Activated naive CD4-positive, alpha-beta T cell (primary cell): ENCODE measurements at places on chromosomes 7 and 10.
A peak's percentile ranks its signal among the peaks of the same experiment; 100 is the strongest.

- no peak for DNase-seq
Observed at GRCh38 chr7:96388166-96388565, 66.3 kb upstream of the SLC25A13 start.

GRCh38 chr10:132708936-132709335 is 77.0 kb downstream of the NKX6-2 start:
- no peak for DNase-seq

GRCh38 chr10:69696073-69696731 is 66.2 kb downstream of the FAM241B start:
- no peak for DNase-seq

DNA sequence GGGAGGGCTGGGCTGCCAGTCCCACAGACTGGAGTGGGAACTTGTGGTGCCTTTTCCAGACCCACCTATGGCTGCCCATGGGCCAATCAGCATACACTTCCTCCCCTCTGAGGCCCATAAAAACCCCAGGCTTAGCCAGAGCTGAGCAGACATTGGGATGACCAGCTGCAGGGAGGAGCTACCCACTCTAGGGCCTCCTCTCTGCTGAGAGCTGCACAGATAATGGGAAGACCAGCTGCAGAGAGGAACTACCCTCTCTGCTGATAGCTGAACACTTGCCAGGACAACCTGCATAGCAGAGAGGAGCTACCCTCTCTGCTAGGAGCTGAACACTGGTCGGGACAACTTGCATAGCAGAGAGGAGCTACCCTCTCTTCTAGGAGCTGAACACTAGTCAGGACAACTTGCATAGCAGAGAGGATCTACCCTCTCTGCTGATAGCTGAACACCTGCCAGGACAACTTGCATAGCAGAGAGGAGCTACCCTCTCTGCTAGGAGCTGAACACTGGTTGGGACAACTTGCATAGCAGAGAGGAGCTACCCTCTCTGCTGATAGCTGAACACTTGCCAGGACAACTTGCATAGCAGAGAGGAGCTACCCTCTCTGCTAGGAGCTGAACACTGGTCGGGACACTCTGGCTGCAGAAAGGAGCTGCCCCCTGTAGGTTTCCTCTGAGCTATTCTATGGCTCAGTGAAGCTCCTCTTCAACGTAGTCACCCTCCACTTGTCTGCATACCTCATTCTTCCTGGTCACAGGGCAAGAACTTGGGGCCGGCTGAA is 88.3 kb upstream of the CACUL1 start:
- DNase-seq = no peak

GRCh38 chr7:94514140-94514889 is 4.7 kb downstream of the CASD1 start:
- no peak for DNase-seq

GRCh38 chr10:11145495-11145855 is 127.8 kb downstream of the CELF2 start:
- peak; percentile 7 for DNase-seq

GRCh38 chr7:50287129-50287528 is 17.4 kb upstream of the IKZF1 start:
- DNase-seq = no peak

- no peak for DNase-seq
Observed at GRCh38 chr7:2063563-2064260, 169.0 kb downstream of the MAD1L1 start.

DNA sequence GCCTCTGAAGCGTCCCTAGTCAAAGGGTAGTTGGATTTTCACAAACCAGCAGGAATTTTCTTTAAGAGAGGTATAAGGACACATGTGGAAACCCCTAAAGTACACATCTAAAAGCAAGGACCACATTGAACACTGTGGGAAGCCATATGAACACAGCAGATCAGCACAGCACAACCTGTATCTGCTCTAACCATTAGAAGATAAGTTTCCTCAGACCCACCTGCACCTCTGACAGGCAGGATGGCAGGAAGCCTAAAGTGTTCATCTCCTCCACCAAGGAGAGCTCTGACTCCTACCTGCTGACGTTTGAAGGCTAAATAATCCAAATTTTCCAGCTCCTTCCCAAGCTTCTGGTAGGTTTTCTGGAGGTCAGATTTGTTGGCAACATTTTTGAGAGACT is 174.4 kb downstream of the CTNNA3 start:
- no peak for DNase-seq

DNA sequence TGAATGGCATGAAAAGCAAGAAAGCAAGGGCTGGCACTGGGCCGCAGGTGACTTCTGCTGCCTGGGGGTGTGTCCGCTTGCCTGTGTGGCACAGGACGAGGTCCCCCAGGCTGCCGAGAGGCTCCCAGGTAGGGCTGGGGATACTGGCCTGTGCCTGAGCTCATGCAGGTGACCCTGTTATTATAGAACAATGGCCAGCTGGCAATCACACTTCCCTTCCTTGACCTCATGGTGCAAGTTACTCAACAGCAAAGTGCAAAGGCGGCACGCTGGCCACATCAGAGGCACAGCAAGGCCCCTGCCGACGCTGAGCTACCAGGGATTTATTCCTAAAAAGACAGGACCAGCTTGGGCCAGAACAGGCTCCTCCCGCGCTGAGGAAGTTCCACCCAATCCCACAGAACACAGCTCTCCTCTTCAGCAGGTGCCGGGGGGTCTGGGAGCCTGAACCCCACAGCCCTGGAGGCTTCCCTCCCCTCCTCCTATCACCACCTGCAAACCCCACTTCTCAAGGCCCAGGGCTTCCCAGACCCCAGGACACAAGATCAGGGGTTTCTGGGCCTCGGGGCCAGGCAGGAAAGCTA is 1.4 kb upstream of the ADAM8 start:
- DNase-seq = no peak

DNA sequence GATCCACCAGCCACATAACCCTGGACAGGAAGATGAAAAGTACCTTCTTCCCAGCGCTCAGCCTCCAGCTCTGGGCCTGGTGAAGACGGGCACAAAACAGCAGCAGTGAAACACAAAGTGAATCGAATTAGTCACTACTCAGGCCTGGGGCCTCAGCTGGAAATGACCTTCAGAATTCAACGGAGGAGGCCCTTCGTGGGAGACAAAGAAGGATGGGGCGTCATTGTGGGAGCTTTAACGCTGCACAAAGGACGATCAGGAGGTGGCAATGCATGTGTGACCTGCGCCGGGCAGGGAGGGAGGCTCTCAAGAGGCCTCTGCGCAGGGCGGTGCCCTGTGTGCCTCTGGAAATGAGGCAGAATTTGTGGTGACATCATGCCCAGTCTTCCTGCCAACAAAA is 161.9 kb downstream of the DNAJB6 start:
- DNase-seq = no peak
